Mesenteric fat pad (tissue), 1 donor: ENCODE measurements at places on chromosomes 1 and 21.

- no peak for DNase-seq
These were observed 203.4 kb downstream of the HS2ST1 start for GRCh38 chr1:87117761-87118368.

DNA sequence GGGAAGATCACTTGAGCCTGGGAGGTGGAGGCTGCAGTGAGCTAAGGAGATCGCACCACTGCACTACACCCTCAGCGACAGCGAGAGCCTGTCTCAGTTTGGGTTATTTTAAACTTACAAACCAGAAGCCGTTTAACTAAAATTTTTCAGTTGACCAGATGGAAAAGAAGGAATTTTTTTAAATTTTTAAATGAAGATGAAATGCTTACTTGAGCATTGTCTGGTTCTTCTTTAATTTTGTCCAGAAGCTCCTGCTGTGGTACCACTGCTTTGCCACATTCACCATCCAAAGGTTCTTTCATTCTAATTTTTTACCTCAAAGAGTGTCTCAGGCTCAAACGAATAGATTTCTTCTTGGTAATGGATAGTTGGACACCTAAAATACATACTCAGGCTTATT lies 1.4 kb downstream of the ZMYM6 start:
- DNase-seq, result no peak

DNA sequence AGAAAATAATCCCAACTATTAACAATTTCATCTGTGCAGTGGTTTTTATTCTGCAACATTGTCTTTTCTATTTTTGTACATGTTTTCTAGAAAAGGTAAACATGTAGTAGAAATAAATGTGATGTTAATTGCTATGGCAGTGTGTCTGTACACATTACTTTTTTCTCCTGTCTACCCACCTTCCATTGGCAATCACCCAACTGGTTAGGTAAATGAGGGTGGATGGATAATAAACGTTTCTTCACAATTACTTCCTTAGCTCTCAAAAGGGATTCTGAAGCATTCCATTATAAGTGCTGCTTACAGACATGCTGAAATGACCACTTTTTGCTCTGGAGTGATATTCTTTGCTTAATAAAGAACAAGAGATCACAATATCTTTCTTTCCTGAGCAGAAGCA lies 61.4 kb downstream of the MAGI3 start:
- no peak for DNase-seq

GRCh38 chr1:198534548-198535418 lies 5.7 kb downstream of the ATP6V1G3 start:
- DNase-seq, result no peak

DNA sequence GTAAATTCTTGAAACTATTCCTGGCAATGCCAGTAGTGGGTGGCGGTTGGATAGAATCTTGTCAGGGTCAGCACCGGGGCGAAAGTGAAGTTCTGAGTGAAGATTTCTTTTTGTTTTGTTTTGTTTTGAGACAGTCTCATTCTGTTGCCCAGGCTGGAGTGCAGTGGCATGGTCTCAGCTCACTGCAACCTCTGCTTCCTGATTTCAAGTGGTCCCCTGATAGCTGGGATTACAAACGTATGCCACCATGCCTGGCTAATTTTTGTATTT lies 33.3 kb downstream of the PCNT start:
- DNase-seq, result no peak

DNA sequence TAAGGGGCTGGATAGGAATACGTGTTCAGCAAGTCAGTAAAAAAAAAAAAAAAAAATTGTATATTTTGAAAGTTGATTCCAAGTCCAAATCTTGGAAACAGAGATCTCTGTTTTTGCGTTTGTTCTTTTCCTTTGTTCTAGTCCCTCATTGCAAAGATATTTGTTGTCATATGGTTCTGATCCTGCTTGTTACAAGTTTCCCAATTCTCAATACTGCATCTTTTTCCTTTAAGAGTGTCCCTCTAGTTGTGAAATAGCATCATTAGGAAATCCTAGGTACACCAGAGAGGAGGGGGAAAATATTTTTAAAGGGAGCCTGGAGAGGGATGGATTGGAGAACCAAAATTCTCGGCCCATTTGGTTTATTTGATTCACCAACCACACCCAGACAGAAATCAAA lies 152.2 kb upstream of the C1orf105 start:
- no peak for DNase-seq

- DNase-seq, result no peak
These were observed 20.6 kb upstream of the USP24 start for GRCh38 chr1:55235722-55236121.

GRCh38 chr1:61426885-61427284 lies 298.1 kb downstream of the TM2D1 start:
- DNase-seq, result no peak
